Stimulated activated CD4-positive, alpha-beta T cell treated with anti-CD3 and anti-CD28 coated beads, TNF-alpha, amount 100 ng/mL, for 1 hour (primary cell): ENCODE measurements at places on chromosomes 11 and 22.

DNA sequence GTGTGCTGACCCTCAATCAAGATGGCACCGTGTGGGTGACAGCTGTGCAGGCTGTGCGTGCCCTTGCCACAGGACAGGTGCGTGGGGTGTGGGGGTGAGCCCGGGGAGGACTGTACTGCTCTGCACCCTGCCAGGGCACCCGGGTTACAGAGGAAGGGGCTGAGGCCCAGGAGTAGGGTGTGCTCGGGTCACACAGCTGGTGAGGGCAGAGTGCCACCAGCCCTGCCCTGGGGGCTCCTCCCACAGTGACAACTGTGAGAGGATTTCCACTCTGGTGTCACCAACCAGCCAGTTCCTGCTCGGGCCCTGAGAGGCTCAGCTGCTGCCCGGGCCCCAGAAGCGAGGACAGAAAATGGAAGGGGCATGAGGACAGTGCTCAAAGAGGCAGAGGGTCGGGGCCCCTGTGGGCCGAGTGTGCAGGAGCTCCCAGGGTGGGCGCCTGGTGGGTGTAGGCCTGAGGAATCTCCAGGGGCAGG lies 20.5 kb downstream of the TRMU start:
- DNase-seq = no peak

GRCh38 chr11:56714206-56714605 lies 15.3 kb downstream of the OR9G1 start:
- no peak for DNase-seq

DNA sequence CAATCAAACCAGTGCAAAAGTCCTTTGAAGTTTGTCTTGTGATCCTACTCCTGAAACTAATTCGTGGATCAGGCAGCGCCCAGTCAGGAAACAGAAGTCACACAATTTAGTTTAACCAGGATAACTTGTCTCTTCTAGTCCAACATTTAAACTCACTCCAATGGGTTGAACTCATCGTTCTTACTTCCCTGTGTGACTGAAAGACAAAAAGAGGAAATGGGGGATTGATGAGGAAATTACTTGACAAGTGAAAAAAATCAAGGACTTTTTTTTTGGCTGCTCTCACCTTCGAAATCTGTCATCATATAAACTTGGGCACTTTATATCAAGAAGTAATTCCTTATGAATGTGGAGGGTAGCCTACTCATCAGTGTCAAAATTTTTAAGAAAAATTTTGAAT lies 78.4 kb downstream of the HSD17B12 start:
- DNase-seq = no peak

- DNase-seq = no peak
Observed at GRCh38 chr22:39543095-39543494, 10.5 kb upstream of the RPS19BP1 start.

DNA sequence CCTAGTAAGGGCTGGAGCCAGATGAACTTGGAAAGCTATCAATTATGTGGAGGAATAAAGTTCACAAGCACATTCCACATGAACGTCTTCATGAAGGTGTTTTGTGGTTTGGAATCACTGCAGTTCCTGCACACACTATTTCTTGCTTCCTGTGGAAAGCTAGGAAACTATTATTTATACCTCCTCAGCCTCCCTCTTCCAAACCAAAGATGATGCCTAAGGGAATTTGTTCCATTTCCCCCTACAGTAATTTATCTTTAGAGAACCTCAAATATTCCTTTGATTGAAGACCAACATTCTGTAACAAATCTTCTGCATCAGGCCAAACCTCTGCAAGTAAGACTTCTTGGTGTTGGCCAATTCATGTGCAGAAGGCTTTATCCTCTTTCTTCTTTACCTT lies 115.8 kb upstream of the ARHGAP20 start:
- no peak for DNase-seq

GRCh38 chr22:37631448-37632173 lies 7.9 kb upstream of the SH3BP1 start:
- DNase-seq = no peak
